ENCODE measurements at places on chromosomes 2 and 18.

GRCh38 chr2:118842661-118843482 lies 4.6 kb downstream of the EN1 start:
- no peak for DNase-seq

DNA sequence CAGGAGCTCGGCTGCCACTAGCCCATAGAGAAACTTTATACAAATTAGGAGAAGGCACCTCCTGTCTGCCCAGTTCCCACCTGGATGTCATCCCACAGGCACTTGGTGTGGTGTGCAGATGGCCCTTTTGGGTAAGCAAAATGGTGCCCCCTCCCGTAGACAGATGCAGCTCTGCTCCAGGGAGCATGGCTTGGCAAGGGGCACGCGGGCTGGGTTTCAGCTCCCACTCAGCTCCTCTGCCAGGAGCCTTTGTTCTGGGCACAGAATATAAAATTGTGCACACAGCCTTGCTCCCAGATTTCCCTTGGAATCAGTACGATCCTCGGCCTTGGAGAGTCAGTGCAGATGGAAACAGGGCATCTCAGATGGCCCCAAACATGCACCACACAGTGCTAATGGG lies 20.3 kb upstream of the KCNF1 start:
- DNase-seq: no peak

- no peak for DNase-seq
Measured at GRCh38 chr2:218988650-218989049, 3.7 kb upstream of the FEV start.

DNA sequence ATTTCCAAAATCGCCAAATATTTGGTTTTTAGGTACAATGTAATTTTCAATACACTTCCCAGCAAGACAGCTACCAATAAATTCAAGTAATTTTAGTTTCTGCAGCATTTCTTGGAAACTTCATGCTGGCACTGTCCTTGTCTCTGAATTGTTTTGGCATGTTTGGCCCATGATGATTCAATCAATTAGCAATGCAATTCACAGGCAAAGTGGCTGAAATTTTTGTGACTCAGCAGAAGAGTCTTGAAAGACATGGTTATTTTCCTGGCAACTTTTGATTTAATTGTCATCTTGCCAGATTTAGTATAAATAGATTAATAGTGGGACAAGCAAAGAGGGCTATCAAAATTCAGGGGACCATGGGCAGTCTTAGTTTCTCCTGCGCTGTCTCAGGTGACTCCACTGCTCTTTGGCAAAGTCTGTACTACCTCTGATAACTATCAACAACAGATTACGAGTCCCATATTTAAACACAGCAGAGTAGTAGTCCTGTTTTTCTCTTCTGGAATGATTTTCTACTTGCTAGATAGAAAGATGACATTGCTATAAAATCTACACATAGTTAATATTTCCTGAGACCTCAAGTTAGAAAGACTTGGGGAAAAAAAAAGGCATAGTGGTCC lies 88.9 kb upstream of the CYP26B1 start:
- no peak for DNase-seq

DNA sequence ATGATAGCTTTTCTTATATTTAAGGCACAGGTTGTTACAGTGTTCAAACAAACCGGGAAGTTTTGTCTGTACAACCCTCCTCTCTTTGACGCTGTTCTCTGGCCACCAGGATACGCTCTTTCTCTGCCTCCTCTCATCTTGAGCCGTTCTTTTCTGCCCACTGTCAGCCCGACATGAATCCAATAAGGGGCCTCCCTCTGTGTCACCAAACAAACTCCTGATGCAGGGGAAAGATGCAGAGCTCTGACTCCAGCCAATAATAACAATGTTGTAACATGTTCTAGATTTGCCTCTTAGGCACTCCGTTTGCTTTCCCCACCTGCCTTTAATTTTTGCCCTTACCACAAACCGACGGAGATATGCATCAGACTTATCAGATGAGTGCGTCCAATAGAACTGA lies 449.3 kb downstream of the SLC4A3 start:
- no peak for DNase-seq

GRCh38 chr2:103427567-103427966 lies 665.7 kb downstream of the TMEM182 start:
- DNase-seq: no peak

- DNase-seq: no peak
Measured at GRCh38 chr18:34676816-34677574, 33.1 kb upstream of the DTNA start.

GRCh38 chr2:54979321-54980044 lies 70.8 kb downstream of the RTN4 start:
- no peak for DNase-seq

DNA sequence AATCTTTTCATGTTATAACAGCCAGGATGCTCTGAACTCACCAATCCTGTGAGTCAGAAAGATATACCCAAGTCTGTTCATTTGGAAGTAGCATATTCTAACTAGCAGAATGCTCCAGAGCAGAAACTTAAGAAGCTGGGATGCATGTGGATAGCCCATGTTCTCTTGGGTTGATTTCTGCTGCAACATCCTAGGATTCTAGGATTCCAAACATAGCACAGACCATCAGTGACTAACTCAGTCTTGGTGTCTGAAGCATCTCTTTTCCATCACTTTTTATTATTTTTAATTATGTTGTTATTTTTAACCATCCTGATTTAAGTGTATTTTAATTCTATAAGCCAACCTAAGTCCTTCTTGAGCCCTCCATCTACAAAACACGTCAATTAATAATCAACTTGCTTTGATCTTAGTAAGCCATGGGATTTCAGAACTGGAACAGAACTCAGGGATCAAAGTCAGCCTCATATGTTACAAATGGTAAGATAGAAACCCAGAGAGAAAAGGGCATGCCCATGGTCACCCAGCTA lies 85.4 kb downstream of the OSR1 start:
- no peak for DNase-seq

DNA sequence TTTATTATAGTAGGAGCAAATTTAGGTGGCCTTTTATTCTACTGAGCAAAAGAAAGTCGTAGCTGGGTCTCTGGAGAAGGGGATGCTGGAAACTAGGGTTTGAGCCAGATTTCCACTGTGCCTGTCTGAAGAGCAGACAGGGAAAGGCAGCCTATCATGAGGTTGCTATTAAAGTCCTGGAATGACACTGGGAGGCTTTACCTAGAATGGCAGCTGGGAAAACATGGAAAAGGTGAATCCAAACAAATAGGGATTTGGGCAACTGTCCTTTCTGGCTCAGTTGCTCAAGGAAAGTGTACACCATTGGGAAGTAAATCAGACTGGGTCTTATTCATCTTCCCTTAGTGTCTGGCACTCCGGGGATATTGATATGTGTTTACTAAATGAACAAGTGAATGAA lies 154.6 kb downstream of the MTX2 start:
- DNase-seq: no peak

GRCh38 chr2:222750533-222750932 lies 79.1 kb downstream of the MOGAT1 start:
- DNase-seq: no peak

DNA sequence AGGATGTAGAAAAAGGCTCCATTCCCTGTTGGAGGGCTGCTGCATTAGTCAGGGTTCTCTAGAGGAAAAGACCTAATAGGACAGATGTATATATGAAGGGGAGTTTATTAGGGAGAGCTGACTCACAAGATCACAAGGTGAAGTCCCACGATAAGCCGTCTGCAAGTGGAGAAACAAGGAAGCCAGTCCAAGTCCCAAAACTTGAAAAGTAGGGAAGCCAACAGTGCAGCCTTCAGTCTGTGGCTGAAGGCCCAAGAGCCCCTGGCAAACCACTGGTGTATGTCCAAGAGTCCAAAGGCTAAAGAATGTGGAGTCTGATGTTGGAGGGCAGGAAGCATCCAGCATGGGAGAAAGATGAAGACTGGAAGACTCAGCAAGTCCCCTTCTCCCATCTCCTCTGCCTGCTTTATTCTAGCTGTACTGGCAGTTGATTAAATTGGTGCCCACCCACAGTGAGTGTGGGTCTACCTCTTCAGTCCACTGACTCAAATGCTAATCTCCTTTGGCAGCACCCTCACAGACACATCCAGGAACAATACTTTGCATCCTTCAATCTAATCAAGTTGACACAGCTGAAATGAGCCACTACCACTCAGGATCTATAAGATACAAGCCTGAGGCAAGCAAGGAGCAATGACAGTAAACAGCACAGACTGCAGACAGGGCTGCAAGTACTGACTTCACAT lies 30.0 kb upstream of the ATG16L1 start:
- no peak for DNase-seq

DNA sequence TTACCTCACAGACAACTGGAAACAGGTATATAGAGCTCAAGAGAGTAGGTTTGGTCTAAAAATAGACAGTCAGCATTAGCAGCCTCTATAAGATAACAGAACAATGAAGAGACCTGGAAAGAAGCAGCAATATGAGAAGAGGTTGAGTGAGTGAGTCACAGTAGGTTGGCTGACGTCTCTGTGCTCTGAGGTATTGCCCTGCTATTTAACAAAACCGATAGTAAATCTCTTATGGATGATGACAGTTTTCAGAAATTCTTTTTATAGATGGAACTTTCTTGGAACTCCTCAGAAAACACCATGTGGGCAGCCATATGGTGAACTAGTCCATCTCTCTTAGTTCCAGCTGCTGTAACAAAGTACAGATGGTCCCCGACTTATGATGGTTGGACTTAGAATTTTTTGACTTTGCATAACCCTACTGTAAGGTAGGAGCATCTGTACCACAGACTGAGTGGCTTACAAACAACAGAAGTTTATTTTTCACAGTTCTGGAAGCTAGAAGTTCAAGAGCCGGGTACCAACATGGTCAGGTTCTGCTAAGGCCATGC lies 123.5 kb downstream of the MBD2 start:
- no peak for DNase-seq

DNA sequence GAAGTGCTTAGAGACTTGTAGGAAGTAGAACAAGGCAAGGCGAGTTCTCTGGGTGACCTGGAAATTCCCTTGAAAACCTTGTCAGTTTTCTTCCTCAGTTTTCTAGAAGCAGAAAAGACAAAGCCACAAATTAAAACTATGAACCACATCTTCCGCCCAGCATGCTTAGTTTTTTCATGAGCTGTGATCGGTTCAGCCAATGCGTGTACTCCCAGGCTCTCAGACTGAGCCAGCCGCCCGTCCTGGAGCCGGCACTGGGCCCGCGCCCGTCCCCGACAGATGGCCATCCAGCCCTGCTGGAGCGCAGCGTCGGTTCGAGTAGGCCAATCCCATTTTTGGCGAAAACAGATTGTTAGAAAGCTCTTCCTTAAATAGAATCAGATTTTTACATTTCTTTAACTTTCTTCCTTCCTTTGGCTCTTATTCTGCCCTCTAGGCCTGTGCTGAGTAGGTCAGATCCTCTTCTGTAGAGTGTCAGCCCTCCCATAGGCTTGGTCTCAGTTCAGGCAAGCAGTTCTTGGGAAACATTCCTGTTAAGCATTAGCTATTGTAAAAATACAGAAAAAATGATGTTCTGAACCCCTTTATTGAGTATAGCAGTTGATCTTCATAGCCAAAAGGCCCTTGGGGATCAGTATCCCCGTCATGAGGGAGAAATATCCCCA lies 112.5 kb downstream of the NCK2 start:
- DNase-seq: no peak

GRCh38 chr18:58618822-58619595 lies 9.9 kb downstream of the ALPK2 start:
- DNase-seq: no peak

DNA sequence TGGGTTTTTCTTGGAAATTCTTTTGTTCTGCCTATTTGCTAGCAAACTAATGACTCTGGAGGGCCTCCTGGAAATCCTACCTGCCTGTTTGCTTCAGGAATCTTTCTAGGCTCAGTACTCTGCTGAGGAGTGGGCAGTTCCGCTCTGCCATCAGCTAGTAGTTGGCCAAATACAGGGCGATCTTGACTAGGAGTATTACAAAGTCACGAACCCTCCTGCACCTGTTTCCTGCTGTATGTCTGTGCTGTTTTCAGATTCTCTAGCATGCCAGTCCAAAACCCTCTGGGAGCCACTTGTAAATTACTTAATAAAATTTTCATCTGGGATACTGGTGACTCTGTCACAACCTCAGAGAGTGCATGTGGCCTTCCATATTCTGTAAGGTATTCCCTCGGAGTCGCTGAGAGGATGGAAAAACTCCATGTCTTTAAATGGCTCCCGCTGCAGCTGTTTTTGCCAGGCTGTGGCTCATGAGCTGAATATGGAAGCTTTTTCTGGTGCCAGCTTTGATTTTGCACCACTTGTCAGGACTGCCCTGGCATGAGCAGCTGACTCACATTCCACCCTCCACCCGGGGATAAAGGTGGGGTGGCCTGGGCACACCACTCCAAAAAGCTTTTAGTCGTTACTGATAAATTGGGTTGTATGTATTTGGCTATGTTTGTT lies 123.0 kb downstream of the RTN4 start:
- no peak for DNase-seq

DNA sequence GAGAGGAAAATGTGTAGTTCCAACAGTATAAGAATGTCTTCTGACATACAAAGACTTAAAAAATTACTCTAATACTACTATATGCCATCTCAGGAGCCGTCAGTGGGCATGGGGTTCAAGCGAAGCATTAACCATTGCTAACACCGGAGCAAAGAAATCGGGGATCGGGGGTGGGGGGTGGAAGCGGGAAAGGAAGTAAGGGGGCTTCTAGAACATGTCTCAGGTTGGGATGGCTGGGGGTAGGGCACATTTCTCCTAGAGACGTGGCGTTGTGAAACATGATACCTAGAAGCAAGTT lies 702 bp downstream of the LMAN1 start:
- no peak for DNase-seq

- DNase-seq: no peak
Measured at GRCh38 chr18:78751664-78752063, 228.0 kb upstream of the SALL3 start.

DNA sequence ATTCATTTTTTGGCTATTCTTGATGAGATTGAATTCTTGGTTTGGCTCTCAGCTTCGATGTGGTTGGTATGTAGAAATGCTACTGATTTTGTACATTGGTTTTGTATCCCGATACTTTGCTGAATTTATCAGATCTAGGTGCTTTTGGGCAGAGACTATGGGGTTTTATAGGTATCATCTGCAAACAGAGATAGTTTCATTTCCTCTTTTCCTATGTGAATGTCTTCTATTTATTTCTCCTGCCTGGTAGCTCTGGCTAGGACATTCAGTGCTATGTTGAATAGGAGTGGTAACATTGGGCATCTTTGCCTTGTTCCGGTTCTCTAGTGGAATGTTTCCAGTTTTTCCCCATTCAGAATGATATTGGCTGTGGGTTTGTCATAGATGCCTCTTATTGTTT lies 5.5 kb upstream of the TACR1 start:
- no peak for DNase-seq

- no peak for DNase-seq
Measured at GRCh38 chr2:201971531-201972228, 62.0 kb upstream of the FZD7 start.

GRCh38 chr18:79739440-79739778 lies 58.3 kb upstream of the KCNG2 start:
- DNase-seq: no peak

- DNase-seq: no peak
Measured at GRCh38 chr18:12121175-12122042, 27.8 kb downstream of the ANKRD62 start.

Data from activated CD8-positive, alpha-beta memory T cell treated with anti-CD3 and anti-CD28 coated beads for 48 hours (primary cell).